ENCODE measurements at places on chromosomes 7 and 10.

DNA sequence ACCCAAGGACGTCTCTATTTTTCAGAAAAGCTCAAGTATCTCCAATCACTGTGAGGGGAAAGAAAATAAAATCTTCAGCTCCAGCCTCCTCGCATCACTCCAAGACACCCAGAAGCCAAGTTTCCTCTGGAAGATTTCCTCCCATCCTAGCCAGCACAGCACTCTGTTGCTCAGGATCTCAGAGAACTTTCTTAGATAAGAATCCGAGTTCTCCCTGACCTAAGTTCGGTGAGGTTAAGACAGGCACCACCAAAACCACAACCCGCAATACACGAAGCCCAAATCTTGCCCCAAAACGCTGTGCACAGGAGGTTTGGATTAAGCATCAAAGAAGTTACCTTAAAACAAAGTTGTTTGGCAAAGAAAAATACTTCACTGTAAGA, 4.2 kb downstream of the FAM53B start:
- DNase-seq = no peak

GRCh38 chr10:63456437-63457210, 9.2 kb downstream of the JMJD1C start:
- DNase-seq = peak; percentile 76

GRCh38 chr7:32658034-32658433, 162.7 kb downstream of the AVL9 start:
- DNase-seq = peak; percentile 87

GRCh38 chr10:71264345-71265200, 52.2 kb downstream of the UNC5B start:
- no peak for DNase-seq

DNA sequence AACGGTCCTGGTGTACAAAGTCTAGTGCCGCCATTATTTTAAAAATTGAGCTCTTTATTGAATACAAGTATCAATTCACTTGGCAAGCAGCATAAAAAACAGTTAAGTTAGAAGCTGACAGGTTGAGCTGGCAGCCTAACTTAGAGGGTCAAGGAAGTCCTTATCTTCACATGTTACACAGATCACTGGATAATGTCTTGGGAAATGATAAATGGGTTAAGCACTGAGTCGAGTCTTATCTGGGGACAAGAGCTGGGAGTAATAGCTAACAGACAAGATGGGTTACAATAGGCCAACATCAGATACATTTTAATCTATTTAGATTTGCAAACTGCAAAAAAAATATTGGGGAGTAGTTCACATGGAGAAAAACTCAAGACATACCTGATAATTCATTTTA, 34.2 kb downstream of the SLC18A2 start:
- DNase-seq = no peak

- DNase-seq = no peak
These were observed 19.1 kb downstream of the KNDC1 start for GRCh38 chr10:133179128-133179520.

DNA sequence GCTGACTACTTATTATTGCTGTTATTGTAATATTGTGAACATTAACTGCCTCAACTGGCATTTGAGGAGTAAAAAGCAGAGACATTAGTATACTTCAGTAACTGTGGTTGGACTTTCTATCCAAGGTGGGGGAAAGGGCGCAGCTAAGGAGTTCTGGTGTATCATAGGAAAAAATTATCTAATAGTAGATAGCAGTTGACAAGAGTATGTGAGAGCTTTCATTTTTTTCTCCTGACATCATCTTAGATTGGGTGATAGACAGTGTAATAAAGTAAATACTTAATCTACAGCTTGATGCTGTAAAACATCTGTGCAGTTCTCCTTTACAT, 68.9 kb downstream of the PHTF2 start:
- DNase-seq = peak; percentile 71

DNA sequence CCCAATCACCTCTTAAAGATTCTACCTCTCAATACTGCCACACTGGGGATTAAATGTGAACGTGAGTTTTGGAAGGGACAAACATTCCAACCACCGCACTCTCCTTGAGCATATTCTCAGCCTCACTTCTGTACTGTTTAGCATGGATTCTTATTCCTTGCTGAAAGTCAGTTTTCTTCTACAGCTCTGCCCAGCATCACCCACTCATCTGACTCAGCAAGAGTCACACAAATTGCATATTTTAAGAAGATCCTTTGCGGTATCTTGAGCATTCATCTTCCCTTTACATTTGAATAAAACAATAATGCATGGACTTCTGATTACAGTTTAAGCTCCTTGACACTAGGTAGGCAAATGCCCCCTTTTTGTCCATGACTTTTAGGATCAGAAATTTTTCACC, 251.6 kb upstream of the MKLN1 start:
- DNase-seq = no peak

DNA sequence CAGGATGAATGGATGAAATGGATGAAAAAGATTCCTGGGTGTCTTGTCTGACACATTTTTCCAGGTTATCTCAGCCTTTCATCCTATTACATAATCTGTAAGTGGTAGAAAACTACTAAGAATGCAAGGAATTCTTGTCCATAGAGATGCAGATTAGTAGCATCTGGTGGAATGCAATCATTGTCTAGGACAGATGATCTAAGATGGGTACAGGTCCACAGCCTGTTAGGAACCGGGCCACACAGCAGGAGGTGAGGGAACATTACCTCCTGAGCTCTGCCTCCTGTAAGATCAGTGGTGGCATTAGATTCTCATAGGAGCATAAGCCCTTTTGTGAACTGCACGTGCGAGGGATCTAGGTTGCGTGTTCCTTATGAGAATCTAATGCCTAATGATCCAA, 225.0 kb downstream of the CALN1 start:
- DNase-seq = no peak

GRCh38 chr7:148854983-148855382, 29.1 kb downstream of the EZH2 start:
- no peak for DNase-seq

DNA sequence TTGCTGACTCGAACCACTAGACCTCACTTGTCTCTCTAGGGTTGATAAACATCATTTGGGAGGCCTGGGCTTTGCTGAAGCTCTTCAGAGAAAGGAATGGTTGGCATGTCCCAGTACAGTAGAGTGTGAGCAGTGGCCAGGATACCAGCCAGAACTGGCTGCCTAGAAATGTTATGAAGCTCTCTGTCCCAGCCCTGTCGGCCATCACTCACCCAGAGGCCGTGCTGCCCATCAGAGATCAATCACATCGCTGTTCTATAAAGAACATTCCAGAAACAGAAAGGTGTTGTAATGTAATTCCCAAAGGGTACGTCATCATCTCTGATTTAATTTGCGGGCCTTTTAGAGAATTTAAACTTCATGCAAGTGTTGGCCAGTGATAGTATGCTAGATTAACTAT, 111.5 kb downstream of the PRPF18 start:
- DNase-seq = no peak

GRCh38 chr10:43049081-43049551, 27.8 kb upstream of the RET start:
- DNase-seq = no peak

Data from ACHN (cell line).